Thyroid gland (tissue), 4 donors: ENCODE measurements at places on chromosomes 4 and X.

DNA sequence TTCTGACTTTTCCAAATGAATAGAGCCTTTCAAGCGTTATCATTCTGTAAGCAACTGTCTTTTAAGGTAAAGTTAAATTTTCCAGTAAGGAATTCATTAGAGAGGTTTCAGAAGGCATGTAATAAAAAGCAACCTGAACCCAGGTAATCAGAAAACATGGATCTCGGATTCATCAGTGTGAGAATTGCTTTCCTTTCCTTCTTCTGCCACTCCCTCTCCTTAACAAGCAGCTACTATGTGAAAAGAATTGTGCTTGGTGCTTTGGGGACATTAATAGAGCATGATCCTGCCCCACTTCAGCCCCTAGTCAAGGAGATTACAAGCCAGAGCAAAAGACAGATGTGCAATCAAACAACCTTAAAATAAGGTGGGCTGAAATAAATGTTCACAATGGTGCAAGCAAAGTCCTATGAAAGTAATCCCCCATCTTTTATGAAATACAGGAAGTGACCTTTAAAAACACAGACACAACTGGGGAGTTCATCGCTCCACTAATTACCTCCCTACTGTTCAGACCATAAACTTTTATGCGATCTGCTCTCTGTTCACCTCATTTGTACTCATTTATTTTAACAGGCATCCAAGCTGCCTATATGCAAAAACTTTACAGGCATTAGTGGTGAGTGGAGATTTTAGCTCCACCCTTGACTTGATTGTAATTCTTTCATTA lies 122.9 kb upstream of the RASGEF1B start:
- DNase-seq = no peak

GRCh38 chr4:164484551-164484950 lies 269.4 kb upstream of the SMIM31 start:
- no peak for DNase-seq

DNA sequence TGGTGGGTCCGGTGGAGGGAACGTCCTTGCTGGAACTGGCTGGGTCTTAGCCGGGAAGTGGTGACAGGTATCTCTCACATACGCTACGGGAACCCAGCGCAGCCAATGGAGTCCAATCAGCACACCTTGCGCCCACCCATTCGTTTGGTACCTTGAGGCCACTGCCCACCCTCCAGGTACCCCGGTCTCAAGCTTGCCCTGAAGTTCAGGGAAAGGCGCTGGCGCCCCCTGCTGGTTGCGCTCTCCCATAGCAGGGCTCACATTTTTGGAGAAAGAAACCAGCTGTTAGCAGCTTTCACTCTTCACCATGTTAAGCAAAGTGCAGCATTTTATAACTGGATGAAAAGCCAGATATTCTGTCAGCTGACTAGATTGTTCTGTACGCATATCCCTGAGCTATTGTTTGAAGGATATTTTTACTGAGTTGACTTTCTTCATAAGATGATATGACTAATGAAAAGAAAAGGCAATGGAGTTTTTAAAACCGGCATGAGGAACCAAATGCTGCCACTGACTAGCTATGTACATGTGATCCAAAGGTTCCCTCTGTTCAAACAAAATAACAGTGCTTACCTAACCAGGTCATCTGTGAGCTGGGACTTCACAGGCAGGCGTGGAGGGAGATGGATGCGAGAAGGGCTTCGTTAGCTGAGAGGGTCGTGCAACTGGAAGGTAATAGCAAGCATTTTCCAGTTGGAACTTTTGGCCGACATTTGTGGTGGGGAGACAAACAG lies 43.7 kb downstream of the OTOP1 start:
- peak; percentile 5 for DNase-seq

- no peak for DNase-seq
Measured at GRCh38 chr4:153950100-153950979, 161.5 kb upstream of the SFRP2 start.

DNA sequence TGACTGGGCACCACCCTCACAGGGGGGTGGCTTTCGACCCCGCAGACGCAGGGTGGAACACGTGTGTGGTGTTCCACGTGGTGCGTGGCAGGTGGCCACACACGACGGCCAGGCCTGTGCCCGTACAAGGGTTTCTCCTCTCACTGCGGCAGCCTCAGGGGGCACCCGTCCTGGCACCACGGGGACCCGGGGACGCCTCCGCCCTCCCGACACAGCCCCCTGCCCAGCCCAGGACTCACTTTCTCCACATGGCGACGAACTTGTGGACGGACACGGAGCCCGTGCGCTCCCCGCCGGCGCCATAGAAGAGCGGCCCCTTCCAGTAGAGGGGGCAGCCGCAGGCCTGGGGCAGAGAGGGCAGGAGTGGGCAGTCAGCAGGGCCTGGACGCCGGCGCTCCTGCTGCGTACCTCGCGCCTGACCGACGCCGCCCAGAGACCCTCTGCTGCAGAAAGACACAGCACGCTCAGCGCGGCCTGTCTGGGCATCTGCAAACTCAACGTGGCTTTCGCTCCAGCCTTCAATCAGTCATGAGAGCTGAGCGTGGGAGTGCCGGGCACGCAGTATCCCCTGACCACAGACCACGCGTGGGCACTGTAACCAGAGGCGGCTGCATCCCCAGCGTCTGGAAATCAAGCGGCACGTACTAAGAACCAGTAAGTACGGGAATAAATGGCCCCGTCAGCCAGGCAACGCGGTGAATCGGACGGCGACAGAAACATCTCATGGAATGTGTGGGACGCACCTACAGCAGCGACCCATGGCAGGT lies 28.9 kb upstream of the GTPBP6 start:
- DNase-seq = no peak

GRCh38 chr4:80009806-80010205 lies 63.2 kb downstream of the ANTXR2 start:
- no peak for DNase-seq

- no peak for DNase-seq
Measured at GRCh38 chr4:7674706-7675105, 240.0 kb upstream of the PSAPL1 start.

- DNase-seq = no peak
Measured at GRCh38 chrX:110210417-110211139, 107.3 kb downstream of the AMMECR1 start.

DNA sequence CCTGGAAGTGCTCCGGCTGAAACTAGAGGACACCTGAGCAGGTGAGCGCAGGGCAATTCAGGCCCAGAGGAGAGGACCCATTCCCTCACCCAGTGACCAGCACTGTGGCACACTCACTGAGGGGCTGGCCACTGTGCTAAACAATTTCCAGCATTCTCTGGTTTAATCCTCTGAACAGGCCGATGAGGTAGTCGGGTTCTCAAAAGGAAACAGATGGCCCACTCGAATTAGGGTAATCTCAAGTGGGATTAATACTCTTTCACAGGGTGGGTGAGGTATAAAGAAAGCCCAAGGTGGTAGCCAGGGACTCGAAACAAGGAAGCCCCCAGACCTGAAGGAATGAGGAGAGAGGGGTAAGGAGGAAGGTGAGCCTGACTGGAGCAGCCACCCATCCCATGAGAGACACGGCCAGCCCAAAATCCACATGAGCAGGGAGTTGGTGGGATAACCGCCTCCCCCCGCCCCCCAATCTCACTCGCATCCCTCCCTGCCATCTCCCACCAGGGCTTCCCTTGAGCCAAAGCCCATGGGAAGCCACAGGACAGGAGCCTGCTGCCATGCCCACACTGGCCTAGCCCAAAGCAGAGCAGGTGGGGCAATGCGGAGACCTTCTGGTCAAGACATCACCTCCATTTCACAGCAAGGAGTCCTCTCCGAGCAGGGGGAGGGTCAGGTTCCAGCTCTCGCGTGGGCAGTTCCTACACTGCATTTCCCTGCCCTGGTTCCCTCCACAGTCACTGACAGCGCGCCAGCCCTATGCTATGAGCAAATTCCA lies 55.0 kb downstream of the SH3KBP1 start:
- no peak for DNase-seq

- DNase-seq = peak; percentile 77
Measured at GRCh38 chr4:182555997-182556418, 312.8 kb downstream of the TENM3 start.

GRCh38 chr4:156576946-156577345 lies 394.7 kb downstream of the PDGFC start:
- no peak for DNase-seq

- no peak for DNase-seq
Measured at GRCh38 chrX:109742722-109743121, 9.7 kb upstream of the ACSL4 start.

DNA sequence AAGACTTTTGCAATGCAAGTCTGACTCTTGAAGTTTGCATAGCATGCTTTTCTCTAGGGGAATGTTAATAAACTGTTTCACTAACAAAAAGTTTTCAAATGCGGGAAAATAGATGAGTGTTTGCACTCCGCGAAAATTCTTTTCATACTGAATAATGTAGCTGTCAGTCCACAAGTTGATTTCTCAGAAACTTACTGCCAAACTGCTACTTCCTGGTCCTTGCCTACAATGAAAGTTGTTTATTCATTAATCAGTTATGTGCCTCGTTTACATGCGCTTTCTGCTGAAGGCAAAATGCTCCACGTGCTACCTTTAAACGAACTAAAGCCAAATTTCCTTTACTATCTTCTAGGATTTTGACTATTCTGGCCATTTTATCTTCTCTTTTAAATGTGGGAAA lies 166.2 kb downstream of the MAGEB17 start:
- no peak for DNase-seq

GRCh38 chr4:112817933-112818593 lies 181.1 kb downstream of the LARP7 start:
- DNase-seq = peak; percentile 31

DNA sequence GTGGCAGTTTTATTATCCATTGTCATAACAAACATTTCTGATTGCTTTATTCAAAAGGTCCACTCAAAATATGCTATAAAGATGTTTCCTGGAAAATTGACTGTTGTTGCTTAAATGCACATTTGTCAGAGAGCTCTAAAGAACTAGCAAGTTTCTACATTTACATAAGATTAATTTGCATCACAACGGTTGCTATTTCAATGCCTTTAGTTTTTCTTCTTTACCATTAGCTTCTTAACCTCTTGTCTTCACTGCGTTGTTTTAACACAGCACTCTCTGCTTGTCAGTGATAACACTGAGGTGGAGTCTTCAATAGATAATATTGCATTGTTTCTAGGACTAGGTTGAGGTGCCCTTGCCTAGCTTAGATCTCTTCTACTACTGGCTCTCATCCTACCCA lies 76.7 kb upstream of the GALNT7 start:
- no peak for DNase-seq

GRCh38 chr4:74327762-74328161 lies 19.5 kb downstream of the EPGN start:
- DNase-seq = no peak

GRCh38 chr4:131302108-131302507 lies 1847.0 kb upstream of the PCDH10 start:
- DNase-seq = no peak

GRCh38 chr4:135538698-135539097 lies 1337.1 kb upstream of the PABPC4L start:
- DNase-seq = no peak

GRCh38 chr4:98293104-98293887 lies 32.1 kb downstream of the RAP1GDS1 start:
- DNase-seq = no peak

DNA sequence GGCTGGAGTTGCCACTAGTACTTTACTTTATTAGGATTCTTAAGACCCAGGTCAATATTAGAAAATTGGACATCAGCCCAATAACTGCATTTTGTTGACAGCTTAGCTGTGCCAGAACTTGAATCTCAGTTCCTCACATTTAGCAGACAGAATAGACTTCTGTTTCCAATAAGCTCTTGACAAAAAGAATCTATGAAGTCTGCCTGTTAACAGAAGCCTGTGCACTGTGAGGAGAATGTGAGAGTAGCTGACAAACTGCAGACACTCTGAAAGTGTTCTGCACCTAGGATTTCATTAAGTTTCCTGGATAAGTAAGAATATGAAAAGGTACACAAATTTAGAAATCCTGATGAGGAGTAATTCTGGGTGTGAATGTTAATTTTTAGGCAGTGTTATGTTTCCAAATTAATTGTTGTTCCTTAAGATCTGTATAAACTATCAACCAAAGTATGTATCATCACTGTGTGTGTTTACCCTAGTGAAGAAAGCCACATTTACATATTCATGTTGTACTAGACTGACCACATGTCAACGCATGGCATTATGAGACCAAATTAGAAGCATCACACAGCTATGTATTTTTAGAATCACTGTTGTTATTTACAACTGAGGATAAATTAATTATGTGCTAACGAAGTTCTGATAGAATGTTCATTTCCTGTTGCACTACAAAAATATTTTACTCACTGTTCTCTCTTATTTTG lies 756.4 kb upstream of the IGFBP7 start:
- no peak for DNase-seq

GRCh38 chr4:159158083-159158617 lies 55.3 kb downstream of the RAPGEF2 start:
- no peak for DNase-seq

GRCh38 chrX:65706041-65706828 lies 38.8 kb downstream of the MSN start:
- peak; percentile 55 for DNase-seq

DNA sequence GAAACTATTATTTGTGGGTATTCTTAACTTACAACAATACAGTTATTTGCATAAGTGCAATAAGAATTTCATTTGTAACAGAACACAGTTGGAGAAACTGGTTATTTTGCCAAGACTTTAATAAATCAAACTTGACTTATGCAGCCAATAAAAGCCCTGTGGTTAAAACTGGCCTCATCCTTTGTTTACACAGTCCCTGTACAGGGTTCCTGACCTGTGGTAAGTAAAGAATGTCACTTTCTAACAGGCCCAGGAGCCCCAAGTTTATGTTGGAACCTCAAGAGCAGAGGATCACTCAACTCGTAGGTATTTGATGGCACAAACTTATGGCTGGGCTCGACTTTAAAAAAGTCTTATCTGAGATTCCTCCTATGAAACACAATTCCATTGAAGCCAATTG lies 88.6 kb upstream of the PTCHD1 start:
- DNase-seq = no peak

GRCh38 chr4:150206265-150206664 lies 128.0 kb downstream of the DCLK2 start:
- no peak for DNase-seq

GRCh38 chr4:142355421-142355930 lies 490.6 kb downstream of the INPP4B start:
- no peak for DNase-seq

DNA sequence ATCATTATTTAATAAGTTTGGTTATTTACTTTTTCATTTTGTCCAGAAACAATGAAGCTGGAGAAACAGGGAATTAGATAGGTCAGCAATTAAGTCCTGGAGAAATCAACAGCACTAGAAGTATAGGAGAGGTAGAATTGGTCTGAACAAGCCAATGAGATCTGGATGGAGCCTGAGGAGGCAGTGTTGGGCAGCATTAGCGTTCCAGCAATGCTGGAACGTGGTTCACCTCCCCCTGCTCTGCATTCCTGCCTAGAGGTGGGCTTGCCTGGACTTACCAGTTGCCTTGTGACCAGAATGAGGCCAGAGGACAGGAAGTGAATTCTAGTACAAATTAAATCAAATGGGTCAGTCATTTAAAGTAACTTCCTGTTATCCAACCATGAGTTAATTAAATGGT lies 4.6 kb downstream of the RASSF6 start:
- DNase-seq = no peak

DNA sequence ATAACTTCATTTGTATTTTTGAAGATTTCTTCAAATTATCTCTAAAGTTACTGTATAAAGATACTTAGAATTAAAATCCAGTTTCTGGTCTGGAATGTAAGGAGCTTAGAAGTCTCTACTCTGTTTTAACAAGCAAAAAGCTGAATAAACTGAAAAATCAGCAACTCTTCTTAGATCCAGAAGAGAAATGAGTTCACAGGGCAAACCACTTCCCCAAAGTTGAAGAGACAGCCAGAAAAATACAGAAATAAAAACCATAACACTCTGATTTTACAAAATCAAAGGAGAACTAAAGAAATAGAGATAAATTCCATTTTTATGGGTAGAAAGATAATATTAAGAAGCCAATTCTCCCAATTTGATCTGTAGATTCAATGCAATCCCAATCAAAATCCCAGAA lies 1166.8 kb downstream of the ADGRL3 start:
- DNase-seq = no peak
